Anterior cingulate cortex (tissue), 58 donors: ENCODE measurements at places on chromosomes 5 and 9.

GRCh38 chr9:88980740-88981203 lies 10.5 kb upstream of the S1PR3 start:
- no peak for DNase-seq

GRCh38 chr9:4421847-4422246 lies 68.4 kb upstream of the SLC1A1 start:
- DNase-seq = no peak

- DNase-seq = no peak
These were observed 45.9 kb upstream of the NRARP start for GRCh38 chr9:137347928-137348327.

DNA sequence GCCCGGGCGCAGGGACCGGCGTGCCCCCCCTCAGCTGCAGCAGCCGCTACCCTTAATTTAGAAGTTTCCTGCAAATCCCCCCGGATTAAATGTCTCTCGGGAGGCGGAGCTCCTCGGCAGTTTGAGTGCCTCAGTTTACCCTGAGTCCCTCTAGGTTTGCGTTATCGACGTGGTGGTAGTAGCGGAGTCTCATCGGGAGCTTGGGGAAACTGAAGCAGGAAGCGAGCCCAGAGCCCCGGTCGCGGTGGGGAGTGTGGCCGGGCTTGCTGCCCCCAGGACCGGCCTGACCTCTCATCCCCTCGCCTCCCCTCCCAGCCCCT lies 529 bp upstream of the TPM2 start:
- no peak for DNase-seq

DNA sequence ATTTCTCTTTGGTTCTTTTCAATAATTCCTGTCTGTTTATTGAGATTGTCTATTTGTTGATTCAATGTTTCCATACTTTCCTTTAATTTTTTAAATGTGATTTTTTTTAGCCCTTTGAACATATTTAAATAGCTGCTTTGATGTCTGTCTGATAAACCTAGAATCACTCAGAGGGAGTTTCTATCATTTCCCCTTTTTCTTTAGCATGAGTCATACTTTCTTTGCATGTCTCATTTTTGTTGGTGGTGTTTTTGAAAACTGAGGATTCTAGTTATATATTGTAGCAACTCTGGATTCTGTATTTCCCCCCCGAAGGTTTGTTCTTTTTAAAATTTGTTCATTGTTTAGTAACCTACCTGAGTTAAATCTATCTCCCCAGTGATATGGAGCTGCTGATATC lies 24.2 kb upstream of the ZNF618 start:
- no peak for DNase-seq

DNA sequence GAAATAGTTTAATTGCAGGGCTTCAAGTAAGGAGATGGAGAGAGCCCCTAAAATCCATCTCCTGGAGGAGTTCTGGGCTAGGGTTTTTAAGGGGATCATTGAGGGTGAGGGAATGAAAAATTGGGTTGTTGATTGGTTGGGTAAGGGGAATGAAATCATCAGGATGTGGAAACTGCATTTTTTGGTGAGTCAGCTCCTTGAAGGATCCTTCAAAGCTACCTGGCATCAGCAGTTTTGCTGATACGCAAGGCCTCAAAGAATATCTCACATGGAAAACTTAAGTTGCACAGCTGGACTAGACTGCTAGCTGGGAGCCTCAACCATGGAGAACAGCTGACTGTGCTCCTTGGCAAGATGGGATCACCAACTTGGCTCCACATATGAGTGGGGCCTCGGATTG lies 136.7 kb downstream of the FGF10 start:
- no peak for DNase-seq

- DNase-seq = no peak
These were observed 682.3 kb downstream of the BRINP1 start for GRCh38 chr9:118686959-118687358.

DNA sequence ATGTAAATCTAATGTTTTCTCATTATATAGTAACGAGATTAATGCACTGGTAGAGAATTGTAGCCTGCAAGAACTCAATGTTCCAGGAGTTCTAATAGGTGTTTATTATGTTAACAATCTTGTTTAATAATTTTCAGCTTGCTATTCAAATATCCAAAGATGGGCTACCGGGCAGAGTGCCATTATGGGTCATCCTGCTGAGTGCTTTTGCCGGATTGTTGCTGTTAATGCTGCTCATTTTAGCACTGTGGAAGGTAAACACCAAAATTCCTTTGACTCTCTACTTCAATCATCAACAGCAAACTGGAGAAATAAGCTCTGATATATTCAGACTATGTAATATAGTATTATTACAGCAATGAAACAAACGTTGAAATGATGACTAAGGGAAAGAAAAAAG lies 41.9 kb upstream of the ITGA2 start:
- no peak for DNase-seq
